ENCODE measurements at places on chromosomes 2 and 18.

- no peak for DNase-seq
Observed at GRCh38 chr2:86563650-86564061, 413 bp upstream of the CHMP3 start.

DNA sequence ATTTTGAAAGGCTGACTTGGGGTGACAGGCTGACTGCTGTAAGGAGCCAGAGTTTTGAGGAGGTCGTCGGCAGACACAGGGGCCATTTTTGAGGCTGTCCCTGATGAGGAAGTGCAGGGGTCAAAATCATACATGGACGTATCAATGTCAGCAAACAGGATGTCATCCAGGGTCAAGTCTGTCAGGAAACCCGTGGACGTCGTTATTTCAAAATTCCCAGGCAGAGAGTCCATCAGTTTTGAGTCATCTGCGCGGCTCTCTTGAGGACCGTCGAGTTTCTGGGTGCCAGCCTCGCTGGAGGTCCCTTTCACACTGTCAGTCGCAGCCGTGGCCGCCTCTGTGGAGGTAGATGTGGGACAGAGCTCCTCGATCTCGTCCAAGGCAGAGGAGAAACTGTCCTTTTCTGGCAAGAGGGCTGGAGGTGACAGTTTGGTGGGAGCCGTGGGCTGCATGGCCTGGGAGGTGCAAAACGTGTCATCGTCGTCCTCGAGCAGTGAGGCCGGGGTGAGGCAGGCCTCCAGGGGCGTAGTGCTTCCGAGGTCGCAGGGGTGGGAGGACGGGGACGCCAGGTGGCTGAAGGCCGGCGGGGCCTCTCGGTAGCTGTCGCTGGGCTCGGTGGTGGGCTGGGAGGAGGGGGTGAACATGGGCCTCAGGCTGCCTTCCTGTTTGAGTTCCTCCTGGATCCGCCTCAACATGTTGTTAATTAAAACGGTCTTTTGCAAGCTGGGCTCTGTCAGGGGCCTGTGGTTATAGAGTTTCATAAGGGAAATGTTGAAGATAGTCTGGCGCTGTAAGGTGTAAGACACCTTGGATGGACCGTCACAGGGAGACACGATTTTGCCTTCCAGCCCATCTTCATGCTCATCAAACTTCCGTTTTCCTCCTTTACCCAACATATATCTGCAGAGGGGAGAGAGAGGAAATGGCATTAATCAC is 17.5 kb downstream of the SERTAD2 start:
- DNase-seq, result no peak

GRCh38 chr2:69061525-69061924 is 48.5 kb downstream of the ANTXR1 start:
- DNase-seq, result no peak

DNA sequence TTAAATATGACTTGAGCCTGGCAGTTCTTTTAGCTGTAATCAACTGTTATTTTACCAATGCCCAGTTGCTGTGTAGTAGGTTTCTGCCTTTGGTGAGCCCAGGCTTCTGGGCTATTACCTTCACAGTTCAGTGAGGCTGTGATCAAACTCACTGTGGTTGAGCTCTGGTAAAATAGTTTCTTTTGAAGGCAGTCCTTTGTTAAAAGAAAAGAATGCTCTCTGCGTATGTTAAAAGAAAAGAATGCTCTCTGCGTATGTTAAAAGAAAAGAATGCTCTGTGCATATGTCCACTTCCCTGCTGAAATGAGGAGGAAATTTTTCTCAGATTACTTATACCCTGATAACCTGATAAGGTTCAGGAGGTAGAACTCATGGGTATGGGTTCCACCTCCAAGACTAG is 244.3 kb downstream of the RNF144A start:
- no peak for DNase-seq

GRCh38 chr2:169510496-169510895 is 994 bp downstream of the KLHL41 start:
- DNase-seq, result no peak

DNA sequence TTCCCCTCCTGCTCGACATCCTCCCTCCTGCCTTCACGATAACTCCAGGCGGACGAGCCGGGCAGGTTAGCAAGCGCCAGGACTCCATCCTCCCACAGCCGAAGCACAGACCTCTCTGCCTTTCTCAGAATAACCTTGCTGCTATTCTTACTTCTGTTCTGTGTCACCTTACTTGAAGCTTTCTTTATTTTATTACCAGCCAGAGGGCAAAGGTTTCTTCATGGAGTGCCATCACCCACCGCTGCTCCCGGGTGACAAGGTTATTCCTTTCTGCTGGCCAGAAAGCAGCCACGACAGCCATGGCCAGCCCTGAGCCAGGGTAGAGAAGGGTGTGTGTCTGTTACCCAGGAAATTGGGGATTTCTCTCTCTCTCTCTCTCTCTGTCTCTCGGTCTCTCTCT is 227.1 kb downstream of the ANAPC1 start:
- DNase-seq, result no peak

DNA sequence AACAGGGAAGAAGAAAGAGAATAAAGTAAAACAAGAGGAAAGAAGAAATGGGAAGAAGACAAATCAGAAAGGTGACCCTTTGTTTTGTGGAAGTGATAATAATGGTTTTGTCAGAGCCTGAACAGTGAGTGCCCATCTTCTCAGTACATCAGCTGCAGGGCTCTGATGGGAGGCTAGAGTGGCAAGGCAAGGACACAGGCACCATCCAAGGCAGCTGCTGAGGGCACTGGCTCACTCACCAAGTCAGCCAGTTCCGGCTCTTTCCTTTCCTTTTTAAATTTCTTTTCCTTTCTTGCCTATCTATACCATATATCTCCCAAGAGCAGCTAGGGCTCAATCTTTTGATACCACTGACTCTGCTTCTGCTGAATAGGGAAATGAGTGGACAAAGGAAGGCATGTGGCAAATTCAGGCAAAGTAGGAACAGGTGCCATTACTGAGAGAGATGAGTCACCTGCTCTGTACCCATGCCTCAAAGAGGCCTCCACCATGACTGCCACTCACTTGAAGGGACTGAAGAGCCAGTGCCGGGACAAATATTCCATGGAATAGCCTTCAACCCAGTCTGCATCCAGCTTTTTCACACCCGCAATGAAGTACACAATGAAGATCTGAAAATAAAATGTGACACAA is 6.2 kb downstream of the GGCX start:
- no peak for DNase-seq

DNA sequence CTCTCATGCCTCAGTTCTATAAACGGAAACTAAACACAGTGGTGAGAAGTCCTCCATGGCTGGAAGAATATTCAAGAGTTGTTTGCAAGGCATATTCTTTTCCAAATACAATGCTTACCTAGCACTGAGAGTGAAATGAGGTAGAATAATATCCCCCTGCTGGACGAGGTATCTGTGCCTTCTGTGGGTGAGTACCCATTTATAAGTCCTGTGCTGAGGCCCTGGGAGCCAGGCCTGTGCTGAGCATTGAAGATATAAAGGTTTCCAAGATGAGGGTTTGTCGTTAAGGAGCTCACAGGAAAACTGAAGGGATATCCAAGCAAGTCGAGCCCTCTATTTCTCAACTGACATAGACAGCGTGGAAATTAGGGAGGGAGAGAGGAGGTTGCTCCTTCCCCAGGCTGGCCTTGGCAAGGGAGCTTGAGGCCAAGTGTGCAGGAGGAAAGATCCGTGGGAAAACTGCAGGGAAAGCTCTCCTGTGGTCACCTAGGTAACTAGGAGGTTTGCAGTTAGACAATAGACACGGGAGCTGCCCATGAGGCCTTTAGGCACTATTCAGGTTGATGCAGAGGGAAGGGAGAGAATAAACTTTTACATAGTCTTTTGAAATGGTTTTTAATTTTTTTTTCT is 17.6 kb downstream of the PTPRM start:
- DNase-seq, result no peak

DNA sequence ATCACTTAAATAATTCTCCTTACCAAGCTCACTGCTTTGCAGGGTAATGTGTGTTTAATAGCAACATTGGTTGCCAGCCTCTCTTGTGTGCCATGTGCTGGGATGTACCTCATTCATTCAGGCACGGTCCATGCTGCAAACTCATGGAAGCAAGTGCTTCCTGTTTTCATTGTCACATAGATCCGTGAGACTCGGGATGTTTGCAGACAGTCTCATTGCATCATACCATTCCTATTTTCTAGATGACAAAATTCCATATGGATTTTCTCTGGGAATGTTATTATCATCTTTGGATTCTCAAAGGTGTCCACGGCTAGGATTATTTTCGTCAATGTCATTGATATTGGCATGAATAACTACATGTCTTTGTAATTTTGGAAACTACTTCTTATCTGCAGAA is 60.0 kb upstream of the HDAC4 start:
- DNase-seq, result no peak

DNA sequence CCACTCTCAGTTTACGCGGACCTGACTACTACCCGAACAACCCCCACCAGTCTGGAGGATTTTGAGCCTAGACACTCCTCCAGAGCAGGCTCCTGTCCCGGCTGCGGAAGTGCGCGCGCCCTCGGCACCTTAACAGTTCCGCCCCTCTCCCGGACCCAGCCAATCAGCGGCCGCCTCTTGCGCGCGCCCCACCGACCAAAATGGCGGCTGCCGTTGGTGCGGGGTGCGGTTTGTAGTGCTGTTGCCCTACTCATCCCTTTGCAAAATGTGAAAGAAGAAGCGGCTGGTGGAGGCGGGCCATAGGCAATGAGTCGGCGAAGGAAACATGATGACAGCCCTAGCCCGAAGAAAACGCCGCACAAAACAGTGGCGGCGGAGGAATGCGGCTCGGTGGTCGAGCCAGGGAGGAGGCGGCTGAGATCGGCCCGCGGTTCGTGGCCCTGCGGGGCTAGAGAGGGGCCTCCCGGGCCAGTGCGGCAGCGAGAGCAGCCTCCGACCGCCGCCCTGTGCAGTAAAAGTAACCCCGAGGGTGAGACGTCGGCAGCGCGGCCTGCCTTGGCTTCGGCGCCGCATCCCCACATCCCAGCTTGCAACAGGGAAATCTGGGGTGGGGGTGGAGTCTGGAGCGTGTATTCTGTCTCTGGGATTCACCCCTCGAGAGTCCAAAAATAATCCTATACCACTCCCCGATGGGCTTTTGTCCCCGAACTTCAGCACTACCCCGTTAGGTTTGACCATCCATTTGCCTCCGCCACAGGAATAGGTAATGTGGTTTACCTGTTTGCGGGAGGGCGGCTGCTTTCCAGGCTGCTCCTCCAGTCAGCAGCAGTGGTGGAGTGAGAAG is at the start of gene ETAA1:
ETAA1 (plus strand) TSS at position 191 of the 844 bp plus-strand sequence; CDS start at position 307, 116 bp downstream.
- DNase-seq, result peak; percentile 89

- DNase-seq, result no peak
Observed at GRCh38 chr2:181861379-181861778, 30.2 kb upstream of the ITPRID2 start.

DNA sequence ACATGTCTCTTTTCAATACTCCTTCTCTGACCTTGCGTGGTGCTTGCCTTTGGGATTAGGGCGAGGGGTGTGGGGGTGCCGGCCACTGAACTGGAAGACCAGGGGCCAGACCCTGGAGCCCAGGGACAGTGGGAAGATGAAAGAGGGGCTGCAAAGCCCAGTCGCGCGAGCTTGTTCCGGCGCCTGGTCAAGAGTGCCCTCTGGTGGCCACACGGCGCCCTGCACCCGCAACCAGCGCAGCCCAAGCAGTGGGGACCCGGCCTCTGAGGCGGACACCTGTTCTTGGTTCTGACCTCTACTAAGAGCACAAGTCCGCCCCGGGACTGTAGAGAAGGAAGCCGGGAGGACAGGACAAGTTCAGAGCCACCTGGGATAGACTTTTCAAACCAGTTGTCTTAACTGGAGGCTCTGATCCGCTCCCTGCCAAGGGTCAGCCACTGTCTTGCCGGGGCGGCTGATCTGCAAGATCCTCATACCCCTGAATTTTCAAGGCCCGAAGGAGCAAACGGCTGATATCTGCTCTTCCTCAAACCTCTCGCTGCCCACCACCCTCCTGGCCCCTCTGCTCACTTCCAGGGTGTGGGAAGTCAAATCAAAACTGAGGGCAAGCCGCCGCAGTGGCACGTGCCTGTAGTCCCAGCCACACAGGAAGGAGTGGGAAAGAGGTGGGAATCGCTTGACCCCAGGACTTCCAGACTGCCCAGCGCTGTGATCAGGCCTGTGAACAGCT is 14.9 kb upstream of the MSH6 start:
- peak; percentile 75 for DNase-seq

DNA sequence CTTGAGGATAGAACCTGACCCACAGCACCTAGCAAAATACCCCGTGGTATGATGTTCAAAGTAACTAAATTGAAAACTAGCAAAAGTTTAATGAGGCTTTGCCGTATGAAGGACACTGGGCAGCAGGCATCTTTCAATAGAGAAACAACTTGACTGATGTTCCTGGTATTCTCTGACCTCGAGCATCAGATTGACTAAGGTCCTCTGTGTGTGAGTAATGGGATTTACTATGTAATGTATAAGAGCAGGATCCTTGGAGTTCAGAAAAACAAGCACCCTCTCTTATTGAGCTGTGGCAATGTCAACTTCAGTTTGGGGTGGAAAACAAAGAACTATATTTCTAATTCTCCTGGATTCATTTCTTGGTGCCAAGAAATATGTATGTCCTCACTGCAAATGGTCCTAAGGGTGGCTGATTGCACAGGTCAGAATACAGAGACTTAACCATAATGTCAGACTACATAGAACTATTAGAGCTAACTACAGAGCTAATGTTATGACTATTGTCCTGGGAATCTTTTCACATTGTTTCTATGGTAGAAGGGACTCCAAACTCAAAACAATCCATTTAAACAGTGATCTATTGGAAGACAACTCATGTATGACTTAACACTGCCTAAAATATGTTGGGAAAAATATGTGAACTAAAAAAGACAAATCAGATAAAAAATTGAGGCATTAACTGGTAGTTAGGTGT is 4.4 kb downstream of the TNFAIP6 start:
- no peak for DNase-seq

Data from stimulated activated CD4-positive, alpha-beta T cell treated with anti-CD3 and anti-CD28 coated beads, Interleukin-1b, Interleukin-23, amount 100 ng/mL, for 24 hours (primary cell).